ENCODE measurements at places on chromosomes 5 and 9. TPM values are rescaled to one million over a fixed set of nuclear protein-coding genes. Genes with fewer than 3 reads are reported as not detected.

The SLC36A2 gene
- not detected for total RNA-seq

The FOXD4L5 gene
- total RNA-seq: 0.09 TPM

The ARSI gene
- total RNA-seq: 118 TPM

The AK8 gene
- under 0.01 TPM for total RNA-seq

The CMYA5 gene
- 0.28 TPM for total RNA-seq

The ZNF883 gene
- total RNA-seq: 1.2 TPM

The SHLD3 gene
- total RNA-seq: 5.0 TPM

The SMIM3 gene
- total RNA-seq: 233 TPM

Data from smooth muscle cell of the umbilical artery (primary cell).